ENCODE measurements at places on chromosomes 6 and 20.

DNA sequence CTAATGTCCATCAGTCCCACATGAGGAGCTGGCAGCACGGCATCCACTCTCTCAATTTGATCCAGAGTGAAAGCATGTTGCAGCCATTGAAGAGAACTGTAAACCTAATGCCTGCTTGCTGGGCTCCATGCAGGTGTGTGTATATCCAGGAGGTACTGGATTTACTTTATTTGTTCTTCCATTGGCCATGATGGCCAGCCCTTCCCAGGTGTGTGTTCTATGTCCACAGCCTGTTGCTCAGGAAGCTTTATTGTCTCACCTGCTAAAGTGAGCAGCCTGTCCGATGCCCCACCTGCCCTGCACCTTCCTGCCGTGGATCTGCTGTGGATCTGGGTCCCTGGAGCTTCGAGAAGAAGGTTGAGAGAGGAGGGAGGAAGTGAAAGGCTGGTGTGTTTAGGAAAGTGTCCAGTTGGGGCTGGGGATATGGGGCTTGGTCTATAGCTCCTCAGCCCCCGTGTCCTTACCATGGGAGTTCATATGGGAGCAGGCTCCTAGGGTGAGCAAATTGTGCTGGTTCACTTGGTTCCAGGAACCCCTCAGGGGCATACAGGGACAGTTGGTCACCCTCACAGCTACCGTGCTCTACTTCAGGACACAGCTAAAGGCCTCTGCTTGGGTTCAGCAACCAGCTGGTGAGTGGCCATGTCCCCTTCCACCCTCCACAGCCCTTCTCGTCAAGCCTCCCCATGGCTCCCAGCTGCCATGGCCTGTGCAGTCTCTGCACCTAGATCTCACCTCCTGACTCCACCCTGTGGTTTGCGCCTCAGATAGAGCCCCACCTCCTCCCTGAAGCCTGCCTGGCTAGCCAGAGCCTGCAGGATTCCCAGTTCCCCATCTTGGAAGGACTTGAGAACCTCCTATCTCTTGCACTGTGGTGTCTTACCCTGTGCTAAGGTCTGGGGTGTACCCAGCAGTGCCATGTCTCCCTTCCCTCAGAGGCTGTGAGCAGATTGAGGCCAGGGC is 12.7 kb downstream of the TREML2 start:
- DNase-seq = no peak

DNA sequence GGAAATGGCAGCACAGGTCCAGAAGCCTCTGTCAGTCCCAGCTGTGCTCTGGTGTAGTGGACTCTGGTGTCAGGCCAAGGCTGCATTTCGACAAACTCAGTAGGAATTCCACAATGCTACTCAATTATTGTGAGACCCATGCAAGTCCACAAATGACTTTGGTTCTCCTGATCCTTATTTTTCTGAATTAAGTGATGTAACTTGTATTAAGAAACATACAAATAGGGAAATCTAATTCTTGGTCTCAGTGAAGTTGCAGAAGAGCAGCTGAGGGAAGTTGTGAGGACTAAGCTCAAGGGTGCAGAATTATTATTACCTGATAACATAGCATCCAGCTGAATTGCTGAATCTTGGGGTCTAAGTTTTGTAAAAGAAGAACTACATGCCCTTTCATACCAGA is 116.8 kb downstream of the MAFB start:
- no peak for DNase-seq

GRCh38 chr6:21751608-21752007 is 158.1 kb downstream of the SOX4 start:
- no peak for DNase-seq

DNA sequence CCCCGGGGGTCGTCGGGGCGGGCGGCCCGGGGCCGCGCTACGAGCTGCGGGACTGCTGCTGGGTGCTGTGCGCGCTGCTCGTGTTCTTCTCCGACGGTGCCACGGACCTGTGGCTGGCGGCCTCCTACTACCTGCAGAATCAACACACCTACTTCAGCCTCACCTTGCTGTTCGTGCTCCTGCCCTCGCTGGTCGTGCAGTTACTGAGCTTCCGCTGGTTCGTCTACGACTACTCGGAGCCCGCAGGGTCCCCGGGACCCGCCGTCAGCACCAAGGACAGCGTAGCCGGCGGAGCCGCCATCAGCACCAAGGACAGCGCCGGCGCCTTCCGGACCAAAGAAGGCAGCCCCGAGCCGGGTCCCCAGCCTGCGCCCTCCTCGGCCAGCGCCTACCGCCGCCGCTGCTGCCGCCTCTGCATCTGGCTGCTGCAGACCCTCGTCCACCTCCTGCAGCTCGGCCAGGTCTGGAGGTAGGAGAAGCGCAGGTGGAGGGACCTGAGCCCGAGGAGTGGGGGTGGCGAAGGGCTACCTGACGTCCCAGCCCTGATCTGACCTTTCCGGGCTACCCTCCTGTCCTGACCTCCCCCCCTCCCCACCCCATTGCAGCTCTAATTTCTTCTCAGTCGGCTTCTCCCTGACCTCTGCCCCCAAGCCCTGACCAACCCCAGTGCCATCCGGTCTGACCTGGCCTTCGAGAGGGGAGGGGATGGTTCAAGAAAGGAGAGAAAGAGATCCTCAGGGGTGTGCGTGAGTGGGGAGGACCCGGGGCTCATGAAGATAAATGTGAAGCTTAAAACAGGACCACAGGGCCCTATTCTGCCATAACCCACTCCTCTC is 558 bp downstream of the XKR7 start:
- no peak for DNase-seq

- DNase-seq = no peak
Measured at GRCh38 chr6:47135772-47136171, 93.6 kb upstream of the ADGRF1 start.

DNA sequence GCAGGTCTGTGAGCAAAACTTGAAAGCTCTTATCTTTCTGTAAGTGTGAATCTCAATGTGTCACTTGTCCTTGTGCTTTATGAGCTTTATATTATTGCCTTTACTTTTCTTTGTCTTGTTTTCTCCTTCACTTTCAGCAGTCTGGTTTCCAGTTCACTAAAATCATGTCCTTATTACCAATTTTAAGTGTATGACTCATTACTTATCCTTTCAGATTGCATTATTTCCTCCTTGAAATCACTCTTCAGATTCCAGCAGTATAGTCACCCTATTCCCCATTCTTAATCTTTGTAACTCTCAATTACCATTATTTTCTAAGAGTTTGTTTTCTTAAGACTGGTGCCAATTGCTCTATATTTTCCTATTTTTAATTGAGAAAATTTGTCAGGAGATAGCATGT is 117.4 kb upstream of the GRIK2 start:
- no peak for DNase-seq

DNA sequence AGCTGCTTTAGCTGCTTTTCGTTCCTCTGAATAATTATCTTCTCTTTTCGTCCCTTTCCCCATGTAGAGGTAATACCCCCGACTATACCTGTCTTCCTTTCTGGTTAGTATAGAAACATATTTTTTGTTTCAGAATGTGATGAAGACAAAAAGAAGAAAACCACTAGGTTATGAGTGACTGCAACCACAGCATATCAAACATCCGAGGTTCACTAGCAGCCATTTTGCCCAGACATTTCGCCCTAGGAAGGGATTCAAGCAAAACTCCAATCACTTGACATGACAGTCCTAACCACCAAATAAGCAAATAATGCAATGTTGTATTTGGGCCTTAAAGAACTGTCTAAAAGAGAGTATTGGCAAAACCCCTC is 9.4 kb downstream of the SNX5 start:
- DNase-seq = no peak

- DNase-seq = no peak
Measured at GRCh38 chr6:654136-654535, 2.8 kb downstream of the HUS1B start.

DNA sequence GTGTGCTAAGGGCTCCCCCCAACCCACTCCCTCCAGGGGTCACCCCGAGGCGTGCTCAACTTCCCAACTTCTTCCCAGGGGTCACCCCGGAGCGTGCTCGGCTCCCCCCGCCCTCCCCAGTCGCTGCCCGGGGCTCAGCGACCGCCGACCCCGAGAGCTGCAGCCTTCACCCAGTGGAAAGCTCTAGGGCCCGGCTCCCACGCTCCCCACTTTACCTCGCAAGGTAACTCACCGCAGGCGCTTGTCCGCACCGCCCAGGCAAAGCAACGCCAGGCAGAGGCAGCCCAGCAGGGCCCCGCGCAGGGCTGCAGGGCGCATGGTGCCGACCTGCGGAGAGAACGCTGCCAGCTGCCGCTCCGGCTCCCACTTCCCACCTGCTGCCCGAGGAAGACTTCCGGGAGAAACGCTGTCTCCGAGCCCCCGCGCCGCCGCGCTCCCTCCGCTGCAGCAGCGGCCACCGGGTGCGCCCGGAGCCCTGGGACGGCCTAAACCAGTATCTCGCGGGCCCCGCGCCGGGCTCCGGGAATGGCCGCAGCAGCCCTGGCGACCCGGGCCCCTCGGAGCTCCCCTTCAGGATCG is 396 bp downstream of the RNASET2 start:
- no peak for DNase-seq

DNA sequence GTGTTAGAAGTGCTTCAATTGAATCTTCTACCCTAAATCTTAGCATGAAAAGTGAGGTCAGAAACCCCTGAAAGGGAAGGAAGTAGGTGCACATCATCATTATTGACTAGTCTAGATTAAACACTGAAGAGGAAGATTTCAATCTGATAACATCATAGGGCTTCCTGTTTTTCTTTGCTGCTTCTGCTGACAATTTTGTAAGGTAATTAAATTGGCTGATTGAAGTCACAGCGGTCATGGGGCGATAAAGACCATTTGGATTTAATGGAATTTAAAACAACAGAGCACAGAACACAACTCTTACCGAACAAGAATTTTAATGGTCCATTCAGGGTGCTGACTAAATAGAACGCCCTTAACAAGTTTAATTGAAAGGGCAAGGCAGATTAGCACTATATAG is 11.3 kb downstream of the GRIK2 start:
- DNase-seq = no peak

GRCh38 chr6:5082487-5083306 is 2.4 kb upstream of the PPP1R3G start:
- peak; percentile 40 for DNase-seq

DNA sequence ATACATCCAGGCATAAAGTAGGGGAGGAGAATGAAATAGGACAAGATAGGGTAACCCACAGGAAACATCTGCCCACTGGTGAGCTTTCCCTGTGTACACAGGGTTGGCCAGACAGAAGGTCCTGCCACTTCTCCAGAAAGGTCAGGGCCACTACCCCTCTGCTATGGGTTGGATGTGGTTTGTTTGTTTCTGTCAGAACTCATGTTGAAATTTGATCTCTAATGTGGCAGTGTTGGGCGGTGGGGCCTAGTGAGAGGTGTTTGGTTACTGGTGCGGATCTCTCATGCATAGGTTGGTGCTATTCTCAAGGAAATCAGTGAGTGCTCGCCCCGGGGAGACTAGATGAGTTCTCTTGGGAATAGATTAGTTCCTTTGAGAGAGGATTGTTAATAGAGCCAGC is 15.6 kb upstream of the MAS1 start:
- no peak for DNase-seq

Measured in HS-27A (cell line).